NCI-H2081 treated with DMSO at 0.1 percent for 48 hours (cell line): ENCODE measurements at places on chromosomes 2 and 18.

DNA sequence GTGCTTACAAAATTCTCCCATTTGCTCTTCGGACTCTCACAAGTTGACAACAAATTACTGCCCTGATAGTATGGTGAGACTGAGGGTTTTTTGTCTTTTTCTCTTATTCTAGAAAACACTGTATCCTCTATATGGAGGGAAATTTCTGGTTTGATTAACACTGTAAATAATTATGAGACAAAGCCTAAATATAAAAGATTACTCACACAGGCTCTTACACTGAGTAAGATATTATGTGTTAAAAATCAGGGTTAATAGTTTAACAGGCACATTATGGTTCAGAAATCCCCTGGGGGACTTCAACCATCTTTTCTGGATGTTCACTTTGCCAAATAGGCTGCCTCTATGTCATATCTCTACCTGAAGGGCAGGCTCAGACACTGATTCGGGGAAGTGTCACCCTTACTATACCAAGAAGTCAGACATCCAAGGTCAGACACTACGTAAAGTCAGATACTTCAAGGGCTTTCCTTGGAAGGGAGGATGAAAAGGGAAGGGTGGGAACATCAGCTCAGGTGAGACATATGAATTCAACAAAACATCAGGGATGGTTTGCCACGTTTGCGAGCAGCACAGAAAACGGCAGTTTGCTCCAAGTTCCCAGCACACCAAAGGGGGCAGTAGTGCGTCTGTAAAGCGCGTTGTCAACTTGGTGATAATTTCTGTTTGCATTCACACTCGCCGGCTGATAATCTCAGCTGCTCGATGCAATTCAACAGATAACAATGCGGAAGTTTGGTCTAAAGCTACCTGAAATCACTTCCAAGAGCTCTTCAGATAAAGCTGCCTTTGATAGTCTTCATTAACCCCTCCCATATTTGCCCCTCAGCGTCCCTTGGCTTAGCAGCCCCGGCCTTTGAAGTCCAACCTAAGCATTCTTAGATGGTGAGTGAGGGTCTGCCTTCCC lies 972 bp upstream of the RASGRP3 start:
- no peak for DNase-seq

- no peak for DNase-seq
These were observed 91.7 kb downstream of the MDH1 start for GRCh38 chr2:63680455-63680854.

DNA sequence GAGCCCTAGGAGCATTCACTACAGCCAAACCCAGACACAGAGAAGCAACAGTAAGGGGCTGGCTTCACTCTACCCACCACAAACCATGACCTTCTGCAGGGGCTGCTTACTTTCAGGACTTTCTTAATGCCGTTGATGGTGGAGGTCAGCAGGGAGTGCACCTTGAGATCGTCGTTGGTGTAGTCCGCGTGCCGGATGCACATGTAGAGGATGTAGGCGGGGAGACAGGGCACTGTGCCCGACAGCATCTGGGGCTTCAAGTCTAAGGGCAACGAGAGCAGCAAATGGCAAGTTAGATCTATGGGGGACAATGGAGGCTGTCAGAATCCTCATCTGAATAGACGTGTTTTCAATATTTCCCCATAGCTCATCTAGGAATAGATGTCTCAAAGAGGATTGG lies 29.8 kb upstream of the ACAA2 start:
- DNase-seq = no peak

DNA sequence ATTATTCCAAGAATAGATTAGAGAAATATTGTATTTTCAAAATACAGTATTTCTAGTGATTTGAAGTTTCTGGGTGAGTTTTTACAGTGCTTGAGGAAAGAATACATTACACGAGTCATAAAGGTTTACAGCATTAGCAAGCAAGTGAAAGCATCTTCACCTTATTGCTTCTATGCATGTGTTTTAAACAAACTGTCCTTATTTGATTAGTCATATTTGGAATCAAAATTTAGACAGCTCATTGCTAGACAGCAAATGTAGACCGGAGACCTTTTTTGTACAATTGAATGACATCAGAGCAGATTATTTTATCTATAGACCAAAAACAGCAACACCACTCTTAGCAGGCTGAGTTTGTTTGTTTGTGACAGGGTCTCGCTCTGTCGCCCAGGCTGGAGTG lies 69.2 kb downstream of the FAM161A start:
- no peak for DNase-seq

DNA sequence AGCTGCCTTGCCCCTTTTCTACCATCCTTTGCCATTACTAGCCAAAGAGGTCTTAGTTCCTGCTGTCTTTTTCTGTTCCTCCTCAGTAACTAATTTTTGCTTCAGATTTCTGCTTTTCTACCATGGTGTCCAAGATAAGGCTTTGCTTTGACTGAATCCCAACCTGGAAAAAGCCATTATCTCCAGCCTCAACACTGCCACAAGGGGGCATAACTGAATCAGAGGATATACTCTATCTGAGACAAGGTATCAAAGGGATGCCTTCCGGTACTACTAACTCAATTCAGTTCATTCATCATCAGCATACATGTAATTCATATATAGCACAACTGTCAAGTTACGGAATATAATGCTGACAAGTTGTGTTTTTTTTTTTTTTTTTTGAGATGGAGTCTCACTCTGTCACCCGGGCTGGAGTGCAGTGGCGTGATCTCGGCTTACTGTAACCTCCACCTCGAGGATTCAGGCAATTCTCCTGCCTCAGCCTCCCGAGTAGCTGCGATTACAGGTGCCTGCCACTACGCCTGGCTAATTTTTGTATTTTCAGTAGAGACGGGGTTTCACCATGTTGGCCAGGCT lies 11.4 kb downstream of the OSGEPL1 start:
- no peak for DNase-seq

- DNase-seq = no peak
These were observed 93.4 kb upstream of the MSH2 start for GRCh38 chr2:47309472-47309951.
